ENCODE measurements at places on chromosomes 2 and 18. TPM values are rescaled to one million over a fixed set of nuclear protein-coding genes. Genes with fewer than 3 reads are reported as not detected.

Gene CIB4
- not detected for total RNA-seq

Gene POTEC
- total RNA-seq: not detected

Gene MORN2
- total RNA-seq: 6.2 TPM

Gene OTX1
- 2.7 TPM for total RNA-seq

Gene EML6
- 1.9 TPM for total RNA-seq

Gene LYPD6
- 1.4 TPM for total RNA-seq

Gene PNKD
- 15.4 TPM for total RNA-seq

Gene NEU2
- total RNA-seq: not detected

Gene SP9
- not detected for total RNA-seq

Gene PUM2
- 61.2 TPM for total RNA-seq

Gene GCA
- total RNA-seq: 6.2 TPM

Gene KLHL30
- total RNA-seq: 0.34 TPM
